ENCODE measurements at places on chromosomes 2 and 18.
A peak's percentile ranks its signal among the peaks of the same experiment; 100 is the strongest.

DNA sequence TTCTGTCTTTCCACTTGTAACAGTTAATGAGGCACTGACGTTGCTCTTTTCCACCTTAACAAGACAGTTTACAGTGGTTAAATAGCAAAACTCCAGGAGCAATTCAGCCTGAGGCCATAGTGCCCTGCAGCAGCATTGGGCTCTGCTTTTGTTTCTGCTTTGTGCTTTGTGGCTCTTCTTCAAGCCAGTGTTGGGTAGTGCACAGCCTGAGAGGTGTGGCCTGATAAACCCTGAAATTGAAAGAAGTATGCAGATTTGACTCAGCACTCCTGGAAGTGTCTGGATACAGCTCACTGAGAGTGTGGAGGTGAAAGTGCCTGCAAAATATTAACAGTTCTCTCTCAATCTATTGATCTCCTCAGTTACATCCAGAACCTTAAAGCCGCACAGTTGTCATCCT, 63.0 kb downstream of the STK25 start:
- no peak for DNase-seq

GRCh38 chr2:212970132-212970531, 181.3 kb downstream of the IKZF2 start:
- DNase-seq, result no peak

DNA sequence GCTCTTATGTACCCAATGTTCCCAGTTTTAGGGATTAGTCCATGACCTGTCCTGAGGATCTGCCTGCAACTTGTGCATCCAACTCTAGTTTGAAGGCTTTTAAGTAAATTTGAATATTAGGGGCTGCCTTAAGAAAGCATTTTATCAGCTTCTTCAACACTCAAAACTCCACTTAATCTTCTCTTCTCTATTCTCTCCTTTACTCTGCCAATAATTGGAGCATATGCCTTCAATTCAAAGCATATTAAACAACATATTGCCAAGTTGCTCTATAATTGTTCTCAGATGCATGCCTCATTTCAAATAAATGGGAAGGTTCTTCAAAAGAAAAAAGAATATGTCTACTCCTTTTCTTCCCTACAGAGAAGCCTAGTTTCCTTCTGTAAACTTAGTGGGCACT, 84.8 kb upstream of the NCKAP5 start:
- DNase-seq, result no peak

DNA sequence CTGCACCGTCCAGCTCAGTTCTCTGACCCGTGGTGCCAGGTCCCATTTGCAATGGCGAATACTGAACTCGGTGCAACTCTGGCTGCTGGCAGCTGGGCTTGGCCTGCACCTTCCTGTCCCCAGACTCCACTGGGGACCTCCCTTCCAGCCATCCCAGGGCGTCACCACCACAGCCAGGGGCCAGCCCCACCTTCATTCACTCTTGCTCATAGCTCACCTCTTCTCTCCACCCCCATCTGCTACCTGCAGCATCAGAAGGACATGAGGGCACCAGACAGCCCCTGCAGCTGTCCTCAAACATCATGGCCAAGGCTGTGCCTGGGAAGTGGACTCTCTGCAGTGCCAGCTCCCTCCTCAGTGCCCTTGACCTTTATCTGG, 16.2 kb upstream of the ALPI start:
- DNase-seq, result no peak

DNA sequence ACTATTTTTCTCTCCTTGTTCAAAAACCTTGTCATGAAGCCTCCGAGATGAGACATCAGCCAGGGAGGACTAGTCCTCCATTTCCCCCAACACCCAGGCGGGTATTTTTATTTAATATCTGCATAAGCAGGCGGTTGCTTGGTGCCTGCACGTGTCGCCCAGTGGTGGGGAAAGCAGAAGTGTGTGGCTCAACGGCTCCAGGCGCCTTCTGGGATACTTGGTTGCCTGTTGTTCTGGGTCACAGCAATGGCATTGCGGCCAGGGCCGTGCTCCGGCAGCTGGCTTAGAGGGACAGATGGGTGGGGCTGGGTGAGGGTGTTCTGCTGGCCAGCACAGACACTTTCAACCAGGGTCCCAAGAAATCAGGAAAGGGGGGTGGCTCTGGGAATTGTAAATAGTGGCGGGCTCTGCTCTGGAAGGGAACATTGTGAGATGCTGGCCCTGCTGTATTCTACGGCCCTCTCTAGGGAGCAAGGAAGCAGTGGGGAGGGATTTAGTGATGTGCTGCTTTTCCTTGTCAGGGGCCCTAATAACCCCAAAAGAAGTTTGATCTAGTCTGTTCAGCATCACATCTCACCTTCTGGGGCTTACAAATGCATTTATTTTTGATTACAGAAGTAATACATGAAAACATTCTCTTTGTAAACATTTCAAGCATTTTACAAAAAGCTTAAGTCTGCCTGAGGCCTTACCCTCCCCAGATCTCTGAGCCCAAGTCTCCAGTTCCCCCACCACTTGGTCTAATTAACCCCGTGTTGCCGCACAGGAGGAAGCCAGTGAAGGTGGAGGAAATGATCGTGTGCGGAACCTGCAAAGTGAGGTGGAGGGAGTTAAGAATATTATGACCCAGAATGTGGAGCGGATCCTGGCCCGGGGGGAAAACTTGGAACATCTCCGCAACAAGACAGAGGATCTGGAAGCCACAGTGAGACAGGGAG, 1.1 kb downstream of the VAMP8 start:
- DNase-seq, result peak; percentile 79

DNA sequence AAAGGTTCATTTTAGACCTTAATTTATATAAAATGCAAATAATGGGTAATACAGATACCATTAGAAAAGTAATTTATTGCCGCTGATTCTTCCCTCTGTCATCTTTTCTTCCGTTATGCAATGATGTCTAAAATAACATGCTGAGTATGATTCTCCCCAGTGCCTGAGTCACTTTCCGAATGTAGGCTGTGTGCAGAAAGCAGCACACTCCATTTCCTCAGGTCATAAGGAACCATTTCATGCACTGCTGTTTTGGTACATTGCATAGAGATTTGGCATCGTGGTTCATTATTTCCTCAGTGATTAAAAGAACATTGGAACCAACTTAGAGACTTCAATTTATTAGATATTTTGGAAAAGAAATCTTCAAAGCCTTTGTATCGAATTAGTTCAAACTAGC, 173.5 kb downstream of the CDH2 start:
- no peak for DNase-seq

- no peak for DNase-seq
Observed at GRCh38 chr2:145064511-145064910, 544.6 kb upstream of the ZEB2 start.

DNA sequence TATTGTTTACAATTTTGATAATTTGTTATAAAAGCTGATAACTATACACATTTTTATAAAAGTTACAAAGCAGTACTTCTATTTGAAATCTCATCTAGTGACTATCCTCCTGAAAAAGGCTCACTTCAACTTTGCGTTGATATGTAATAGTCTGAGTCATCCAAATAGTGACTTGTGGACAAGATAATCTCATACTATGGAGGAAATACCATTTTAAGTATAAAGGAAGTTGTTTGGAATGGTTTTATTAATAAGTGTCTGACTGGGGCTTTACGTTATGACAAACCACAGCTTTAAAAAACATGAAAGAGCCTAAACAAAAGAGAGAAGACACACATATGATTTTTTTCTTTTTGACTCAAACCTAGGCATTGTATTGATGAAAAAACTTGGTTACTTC, 272.3 kb upstream of the COL3A1 start:
- DNase-seq, result no peak

GRCh38 chr2:205982776-205983327, 103.1 kb downstream of the INO80D start:
- DNase-seq, result no peak

- DNase-seq, result no peak
Observed at GRCh38 chr2:10566018-10566417, 117.9 kb upstream of the ODC1 start.

DNA sequence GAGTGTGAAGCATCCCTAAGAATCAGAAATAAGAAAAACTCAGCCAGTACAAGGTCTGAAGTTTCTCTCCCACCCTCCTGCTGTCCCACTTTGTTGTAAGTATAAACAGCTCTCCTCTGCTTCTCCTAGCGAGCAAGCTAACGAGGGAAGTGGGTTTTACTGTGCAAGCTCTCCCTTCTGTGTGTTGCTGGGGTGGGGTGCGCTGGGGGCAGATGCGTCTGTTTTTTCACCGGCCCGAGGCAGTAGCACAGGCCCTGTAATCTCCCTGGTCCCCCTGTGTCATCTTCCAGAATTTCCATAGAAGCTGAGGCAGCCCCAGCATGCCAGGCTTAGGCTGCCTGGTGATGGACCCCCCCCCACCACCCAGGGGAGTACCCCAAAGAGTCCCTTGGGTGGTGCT, 9.4 kb upstream of the CXCR4 start:
- DNase-seq, result no peak

DNA sequence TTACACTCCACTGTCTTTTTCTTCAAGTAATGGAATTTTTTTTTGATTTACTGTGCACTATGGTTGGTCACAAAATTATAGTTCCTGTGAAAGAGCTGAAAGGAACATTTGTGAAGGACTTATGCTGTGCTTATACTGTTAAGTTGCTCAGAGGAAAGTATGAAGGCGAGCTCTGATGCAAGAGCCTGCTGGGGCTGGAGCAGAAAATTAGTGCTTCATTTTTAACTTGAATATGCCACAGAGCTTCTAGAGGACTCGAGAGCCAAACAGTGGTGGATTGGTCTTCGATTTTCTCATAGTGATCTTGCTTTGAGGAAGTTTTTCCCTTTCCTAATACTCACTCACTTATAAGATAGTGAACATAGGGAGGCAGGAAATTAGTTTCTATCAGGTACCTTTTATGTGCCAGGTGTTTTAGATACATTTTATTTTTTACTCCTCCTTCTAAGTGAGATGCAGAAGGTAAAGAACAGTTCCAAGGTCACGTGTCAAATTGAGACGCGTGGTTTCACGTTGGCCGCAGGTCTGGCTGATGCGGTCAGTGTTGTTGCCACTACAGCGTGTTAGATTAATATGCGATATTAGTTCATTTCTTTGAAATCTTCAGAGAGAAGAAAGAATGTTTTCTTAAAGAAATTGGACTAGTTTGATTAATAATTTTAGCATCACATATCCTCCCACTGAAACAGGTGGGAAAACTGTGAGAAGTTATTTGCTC, 20.2 kb downstream of the GATA6 start:
- no peak for DNase-seq

- DNase-seq, result no peak
Observed at GRCh38 chr2:102522890-102523289, 49.9 kb downstream of the SLC9A4 start.

- DNase-seq, result no peak
Observed at GRCh38 chr2:183192343-183192742, 68.1 kb downstream of the NUP35 start.

GRCh38 chr2:196913691-196914090, 12.8 kb downstream of the PGAP1 start:
- no peak for DNase-seq

- no peak for DNase-seq
Observed at GRCh38 chr18:56641714-56642337, 3.4 kb upstream of the TXNL1 start.

DNA sequence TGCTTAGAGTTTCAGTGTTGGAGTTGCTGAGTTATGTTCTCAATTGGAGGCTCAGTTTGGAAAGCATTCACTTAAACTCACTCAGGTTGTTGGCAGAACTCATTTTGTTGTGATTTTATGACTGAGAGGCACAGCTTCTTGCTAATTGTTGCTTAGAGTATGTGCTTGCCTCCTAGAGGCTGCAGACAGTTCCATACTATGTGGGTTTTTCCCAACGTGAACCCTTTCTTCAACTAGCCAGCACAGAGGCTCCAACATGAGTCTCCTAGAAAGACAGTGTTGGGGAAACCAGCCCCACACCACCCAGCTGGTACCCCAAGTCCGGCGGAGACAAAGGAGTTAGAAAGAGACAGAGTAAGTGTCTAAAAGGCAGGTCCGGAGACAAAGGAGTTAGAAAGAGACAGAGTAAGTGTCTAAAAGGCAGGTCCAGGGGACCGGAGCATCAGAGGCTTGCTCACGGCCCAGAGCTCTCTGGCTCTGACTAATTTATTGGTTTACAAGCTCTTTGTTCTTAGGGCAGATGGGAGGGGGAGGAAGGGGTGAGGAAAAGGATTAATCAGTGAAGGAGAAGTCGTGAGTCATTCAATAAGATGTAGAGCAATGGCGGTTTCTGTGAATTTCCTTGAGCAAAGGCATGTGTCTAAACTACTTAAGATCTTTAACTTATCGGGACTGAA, 999.7 kb upstream of the LRRTM1 start:
- no peak for DNase-seq

- DNase-seq, result no peak
Observed at GRCh38 chr2:196406-196805, 67.4 kb downstream of the SH3YL1 start.

GRCh38 chr2:7517088-7517487, 599.9 kb downstream of the RNF144A start:
- DNase-seq, result no peak

DNA sequence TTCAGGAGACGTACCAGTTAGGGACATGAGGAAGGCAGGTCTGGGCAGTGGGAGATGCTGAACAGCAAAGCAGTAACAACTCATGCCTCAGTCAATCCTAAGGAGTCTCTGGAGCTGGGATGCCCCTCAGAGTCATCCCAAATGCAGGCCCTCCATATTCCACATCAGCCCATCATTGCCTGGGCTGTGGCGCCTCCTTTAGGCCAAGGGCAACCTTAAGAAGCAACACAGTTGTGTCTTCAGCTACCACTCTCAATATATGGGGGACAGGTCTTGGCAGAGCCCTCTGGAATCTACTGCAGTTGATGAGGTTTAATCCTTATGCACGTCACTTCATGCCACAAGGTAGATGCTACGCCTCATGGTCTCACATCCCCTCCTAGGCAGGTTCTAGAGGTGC, 682.0 kb upstream of the RAB6C start:
- DNase-seq, result peak; percentile 13

GRCh38 chr2:172098650-172099471, 3.8 kb downstream of the DLX2 start:
- no peak for DNase-seq

DNA sequence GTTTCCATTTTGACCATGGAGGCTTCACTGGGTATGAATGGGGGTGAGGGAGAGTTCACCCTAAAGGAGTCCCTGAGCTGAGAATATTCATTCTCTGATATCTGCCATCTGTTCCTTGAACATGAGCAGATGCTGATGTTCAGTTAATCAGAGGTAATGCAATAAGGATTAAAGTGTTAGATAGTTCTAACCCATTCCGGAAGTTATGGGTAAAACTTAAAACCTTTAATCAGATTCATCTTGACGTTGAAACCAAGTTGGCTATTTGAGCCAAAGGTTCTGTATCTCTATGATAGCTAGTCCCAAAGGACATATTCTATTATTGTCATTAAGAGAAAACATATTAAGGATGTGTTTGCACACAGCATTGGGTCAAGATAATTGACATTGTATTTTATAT, 268.9 kb downstream of the PLCL1 start:
- DNase-seq, result no peak

- no peak for DNase-seq
Observed at GRCh38 chr2:44367591-44367990, 5.8 kb downstream of the CAMKMT start.

- no peak for DNase-seq
Observed at GRCh38 chr2:134438371-134438770, 184.5 kb downstream of the MGAT5 start.

Data from NAMALWA (cell line).